ENCODE measurements at places on chromosomes 1 and 21.

DNA sequence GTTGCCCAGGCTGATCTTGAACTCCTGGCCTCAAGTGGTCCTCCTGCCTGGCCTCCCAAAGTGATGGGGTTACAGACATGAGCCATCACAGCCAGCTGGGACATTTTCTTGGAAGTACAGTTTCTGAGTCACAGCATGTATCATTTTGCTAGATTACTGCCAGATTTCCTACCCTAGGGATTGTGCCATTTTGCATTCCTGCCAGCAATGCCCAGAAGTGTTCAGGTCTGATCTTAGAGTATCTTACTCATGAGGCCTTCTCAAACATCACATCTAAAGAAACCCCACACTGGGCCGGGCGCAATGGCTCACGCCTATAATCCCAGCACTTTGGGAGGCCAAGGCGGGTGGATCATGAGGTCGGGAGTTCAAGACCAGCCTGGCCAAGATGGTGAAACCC lies 10.2 kb downstream of the BMP8A start:
- DNase-seq, result no peak

DNA sequence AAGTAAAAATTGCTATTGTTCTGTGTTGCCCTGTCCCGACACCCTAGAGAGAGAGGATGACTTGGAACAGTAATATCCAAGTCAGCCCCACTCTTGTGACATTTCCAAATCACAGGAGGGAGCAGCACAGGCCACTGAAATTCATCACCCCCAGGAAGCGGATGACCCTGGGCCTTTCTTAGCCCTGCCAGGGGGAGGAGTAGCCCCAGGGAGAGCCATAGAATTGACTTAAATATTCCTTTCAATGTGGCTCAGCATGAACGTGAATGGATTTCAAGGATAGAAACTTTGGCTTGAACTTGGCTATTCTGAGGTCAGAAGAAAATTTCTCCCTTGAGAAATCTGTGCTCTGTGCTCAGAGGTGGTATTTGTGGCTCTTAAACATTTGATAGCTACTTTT lies 80.6 kb downstream of the CENPF start:
- DNase-seq, result no peak

DNA sequence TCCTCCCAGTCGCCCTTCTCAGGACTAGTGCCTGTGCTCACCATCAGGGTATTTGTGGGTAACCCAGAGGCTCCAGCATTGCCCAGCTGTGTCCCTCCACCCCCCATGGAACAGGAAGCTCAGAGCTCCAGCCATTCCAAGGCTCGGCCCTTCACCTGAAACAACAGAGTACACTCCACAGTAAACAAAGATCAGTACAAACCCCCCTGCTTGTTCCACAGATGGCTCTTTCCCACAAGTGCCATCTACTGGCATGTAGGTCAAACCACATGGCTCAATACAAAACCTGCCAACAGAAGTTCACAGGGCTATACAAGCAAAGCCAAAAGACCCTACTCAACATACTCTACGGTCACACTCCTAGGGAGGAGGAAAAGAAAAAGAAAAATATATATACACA lies 258.7 kb downstream of the AGBL4 start:
- DNase-seq, result no peak

- no peak for DNase-seq
These were observed 46.0 kb upstream of the JUN start for GRCh38 chr1:58829866-58830265.

GRCh38 chr21:17730782-17731181 lies 88.4 kb downstream of the C21orf91 start:
- DNase-seq, result no peak

GRCh38 chr1:5200006-5200405 lies 545.6 kb downstream of the AJAP1 start:
- DNase-seq, result no peak

GRCh38 chr1:245485996-245486395 lies 331.2 kb downstream of the KIF26B start:
- no peak for DNase-seq

DNA sequence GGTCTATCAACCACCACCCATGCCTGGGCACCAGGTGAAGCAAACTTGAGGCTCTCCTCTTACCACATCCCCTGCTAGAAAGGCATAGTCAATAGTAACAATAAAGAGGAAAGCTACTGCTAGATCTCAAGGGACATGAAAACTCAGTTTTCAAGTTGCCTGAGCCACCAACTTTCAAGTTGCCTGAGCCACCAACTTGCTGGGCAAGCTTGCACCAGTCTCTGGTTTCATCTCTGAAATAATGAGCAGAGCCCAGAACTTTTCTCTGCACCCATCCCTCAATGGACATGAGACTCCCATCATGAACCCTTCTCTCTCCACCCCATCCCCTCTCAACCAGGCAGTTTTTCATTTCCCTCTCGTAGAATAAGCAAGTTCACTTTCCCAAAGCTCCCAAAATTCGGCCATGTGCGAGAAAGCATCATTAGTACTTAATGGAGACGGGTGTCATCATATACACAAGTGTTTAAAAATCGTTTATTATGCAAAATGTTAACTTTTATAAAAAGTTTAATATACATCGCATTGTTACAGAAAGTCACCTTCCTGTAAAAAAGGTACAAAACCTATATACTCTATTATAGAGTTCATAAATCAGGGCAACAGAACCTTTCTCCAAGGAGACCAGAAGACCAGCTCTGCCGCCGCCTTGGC lies 1.7 kb downstream of the ID3 start:
- DNase-seq, result no peak

GRCh38 chr1:182930985-182931384 lies 22.0 kb downstream of the SHCBP1L start:
- DNase-seq, result no peak

DNA sequence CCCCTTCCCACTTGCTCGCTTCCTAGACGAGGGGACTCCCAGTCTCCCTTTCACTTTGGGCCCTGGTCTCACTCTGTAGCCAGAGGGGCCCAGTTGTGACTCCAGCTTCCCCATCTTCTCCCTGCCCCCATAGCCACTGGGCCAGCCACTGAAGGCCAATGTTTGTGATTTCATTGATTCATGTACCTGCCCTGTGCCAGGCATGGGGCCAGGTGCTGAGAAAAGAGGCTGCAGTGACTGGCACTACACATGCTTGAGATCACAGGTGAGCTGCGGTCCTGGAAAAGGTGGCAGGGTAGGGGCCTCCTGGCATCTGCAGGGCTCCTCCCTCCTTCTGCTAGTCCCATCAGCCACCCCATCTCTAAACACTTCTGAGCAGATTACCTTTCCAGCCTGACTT lies 345.3 kb upstream of the VAMP3 start:
- DNase-seq, result no peak

GRCh38 chr1:48061162-48062136 lies 64.3 kb upstream of the TRABD2B start:
- peak; percentile 70 for DNase-seq

DNA sequence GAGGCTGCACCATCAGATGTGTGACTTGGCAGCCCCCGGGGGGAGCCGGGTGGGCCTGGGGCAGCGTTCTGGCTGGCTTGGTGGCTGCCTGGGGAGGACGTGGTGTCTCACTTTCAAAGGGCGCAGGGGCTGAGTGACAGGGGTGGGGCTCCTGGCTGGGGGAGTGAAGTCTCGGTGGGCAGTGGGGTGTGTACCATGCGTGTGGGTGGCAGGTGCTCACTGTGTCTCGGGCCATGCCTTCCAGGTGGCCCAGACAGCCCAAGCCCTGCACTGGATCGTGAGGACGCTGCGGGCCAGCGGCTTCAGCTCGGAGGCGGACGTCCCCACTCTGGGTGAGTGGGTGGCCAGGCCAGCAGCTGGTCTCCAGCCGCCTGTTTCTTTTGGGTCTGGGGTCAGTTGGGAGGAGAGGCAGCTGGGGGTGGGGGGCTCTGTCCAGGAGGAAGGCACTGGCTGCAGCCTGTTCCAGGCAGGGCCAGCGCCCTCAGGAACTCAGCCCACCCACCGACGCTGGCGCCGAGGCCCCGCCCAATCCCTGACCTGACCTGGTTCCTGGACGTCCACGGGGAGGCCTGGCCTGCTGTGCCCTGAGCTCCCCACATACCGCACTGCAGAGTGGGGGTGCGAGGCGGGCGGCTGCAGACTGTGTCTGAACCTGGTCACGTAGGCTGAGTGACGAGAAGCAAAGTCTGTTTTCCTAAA lies 30.6 kb upstream of the LRRC3 start:
- no peak for DNase-seq

- no peak for DNase-seq
These were observed 84.2 kb downstream of the ERG start for GRCh38 chr21:38413958-38414548.

- peak; percentile 13 for DNase-seq
These were observed 115.5 kb upstream of the IRF2BP2 start for GRCh38 chr1:234725177-234726132.

- no peak for DNase-seq
These were observed 33.7 kb upstream of the FBXO28 start for GRCh38 chr1:224080115-224080774.

- peak; percentile 78 for DNase-seq
These were observed 742 bp downstream of the ARTN start for GRCh38 chr1:43934101-43934985.

DNA sequence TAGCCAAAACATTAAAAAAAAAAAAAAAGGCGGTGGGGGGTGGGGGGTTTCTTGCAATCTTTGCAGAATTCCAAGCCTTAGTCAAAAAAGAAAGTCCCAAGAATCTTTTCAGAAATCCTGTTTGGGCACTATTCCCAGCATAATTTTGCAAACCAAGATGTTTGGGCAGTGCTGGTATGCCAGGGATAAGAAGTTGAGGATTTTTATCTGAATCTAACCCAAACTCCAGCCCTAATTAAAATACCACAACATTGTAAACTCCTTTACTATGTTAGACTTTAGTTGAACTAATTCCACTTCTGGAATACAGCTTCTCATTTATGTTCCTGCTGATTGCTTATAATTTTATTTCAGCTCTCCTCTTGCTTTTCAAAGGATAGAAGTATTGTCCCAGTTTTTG lies 504.1 kb upstream of the ADGRL2 start:
- DNase-seq, result no peak

- peak; percentile 43 for DNase-seq
These were observed 414 bp downstream of the TMEM51 start for GRCh38 chr1:15153842-15154479.

- no peak for DNase-seq
These were observed 31.3 kb downstream of the WNT4 start for GRCh38 chr1:22111620-22112019.

GRCh38 chr1:202568410-202568809 lies 141.8 kb downstream of the SYT2 start:
- no peak for DNase-seq

- DNase-seq, result no peak
These were observed 20.7 kb upstream of the RCC2 start for GRCh38 chr1:17460219-17460618.

GRCh38 chr1:5810553-5811270 lies 181.5 kb downstream of the NPHP4 start:
- DNase-seq, result no peak

DNA sequence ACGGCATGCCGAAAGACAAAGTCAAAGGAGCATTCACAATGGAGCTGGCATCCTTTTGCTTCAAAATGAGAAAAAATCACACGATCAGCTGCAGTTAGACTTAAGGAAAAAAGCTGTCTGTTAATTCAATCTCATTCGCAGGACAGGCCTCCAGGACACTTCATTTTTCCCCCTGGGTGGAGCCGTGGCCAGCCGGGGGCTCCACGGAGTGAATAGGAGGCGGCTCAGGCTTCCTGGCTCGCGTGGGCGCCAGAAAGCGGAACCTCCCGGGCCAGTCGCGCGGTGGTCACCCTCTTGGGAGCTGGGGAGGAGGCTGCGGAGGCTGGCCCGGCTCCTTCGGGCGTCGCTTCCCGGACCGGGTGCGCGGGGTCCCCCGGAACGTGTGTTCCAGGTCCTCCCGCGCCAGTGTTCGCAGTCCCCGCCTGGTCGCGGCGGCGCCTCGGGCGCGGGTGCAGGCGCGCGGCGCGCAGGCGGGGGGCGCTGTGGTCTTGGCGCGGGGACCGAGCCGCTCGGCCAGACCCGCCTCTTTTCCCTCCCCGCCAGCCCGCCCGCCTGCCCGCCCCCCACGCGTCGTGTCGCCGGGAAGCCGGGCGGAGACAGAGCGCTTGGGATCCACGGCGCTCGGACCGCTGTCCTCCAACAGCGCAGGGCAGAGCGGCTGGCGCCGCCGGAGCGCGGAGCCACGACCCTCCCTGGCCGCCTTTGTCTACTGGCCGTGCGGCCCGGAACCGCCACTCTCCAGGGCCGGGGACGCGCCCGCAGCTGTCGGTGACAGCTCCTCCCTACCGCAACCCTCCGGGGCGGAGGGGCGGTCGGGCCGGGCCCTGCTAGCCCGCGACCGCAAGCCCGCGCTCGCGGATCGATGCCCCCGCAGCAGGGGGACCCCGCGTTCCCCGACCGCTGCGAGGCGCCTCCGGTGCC lies at the start of gene RHOU:
TSS of gene RHOU (plus strand) at position 599 of the 921 bp plus-strand sequence. CDS start at position 863, 264 bp downstream.
- DNase-seq, result peak; percentile 41

DNA sequence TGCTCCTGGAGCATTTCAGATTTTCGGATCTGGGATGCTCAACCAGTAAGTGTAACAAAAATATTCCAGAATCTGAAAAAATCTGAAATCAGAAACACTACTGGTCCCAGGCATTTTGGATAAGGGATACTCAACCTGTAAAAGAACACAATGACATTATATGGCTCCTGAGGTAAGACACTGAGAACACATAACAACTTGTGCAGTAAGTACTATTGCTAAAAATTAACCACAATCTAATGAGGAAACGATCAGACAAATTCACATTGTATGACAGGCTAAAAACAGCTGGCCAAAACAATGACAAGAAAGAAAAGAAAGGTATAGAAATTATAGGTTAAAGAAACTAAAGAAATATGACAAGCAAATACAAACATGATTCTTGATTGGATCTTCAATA lies 54.9 kb downstream of the LTN1 start:
- no peak for DNase-seq

- DNase-seq, result no peak
These were observed 594.4 kb downstream of the MATN1 start for GRCh38 chr1:30129001-30129408.

GRCh38 chr21:31332525-31332924 lies 11.5 kb downstream of the TIAM1 start:
- DNase-seq, result no peak

- no peak for DNase-seq
These were observed 92.9 kb upstream of the SOD1 start for GRCh38 chr21:31566611-31567010.

- no peak for DNase-seq
These were observed 14.3 kb downstream of the WDR64 start for GRCh38 chr1:241666419-241666818.
